ENCODE measurements at places on chromosomes 4 and X. TPM values are rescaled to one million over a fixed set of nuclear protein-coding genes. Genes with fewer than 3 reads are reported as not detected.

USP27X gene
- total RNA-seq, result not detected

IL3RA gene
- total RNA-seq, result 71.9 TPM

TGIF2LX gene
- total RNA-seq, result not detected

DNA sequence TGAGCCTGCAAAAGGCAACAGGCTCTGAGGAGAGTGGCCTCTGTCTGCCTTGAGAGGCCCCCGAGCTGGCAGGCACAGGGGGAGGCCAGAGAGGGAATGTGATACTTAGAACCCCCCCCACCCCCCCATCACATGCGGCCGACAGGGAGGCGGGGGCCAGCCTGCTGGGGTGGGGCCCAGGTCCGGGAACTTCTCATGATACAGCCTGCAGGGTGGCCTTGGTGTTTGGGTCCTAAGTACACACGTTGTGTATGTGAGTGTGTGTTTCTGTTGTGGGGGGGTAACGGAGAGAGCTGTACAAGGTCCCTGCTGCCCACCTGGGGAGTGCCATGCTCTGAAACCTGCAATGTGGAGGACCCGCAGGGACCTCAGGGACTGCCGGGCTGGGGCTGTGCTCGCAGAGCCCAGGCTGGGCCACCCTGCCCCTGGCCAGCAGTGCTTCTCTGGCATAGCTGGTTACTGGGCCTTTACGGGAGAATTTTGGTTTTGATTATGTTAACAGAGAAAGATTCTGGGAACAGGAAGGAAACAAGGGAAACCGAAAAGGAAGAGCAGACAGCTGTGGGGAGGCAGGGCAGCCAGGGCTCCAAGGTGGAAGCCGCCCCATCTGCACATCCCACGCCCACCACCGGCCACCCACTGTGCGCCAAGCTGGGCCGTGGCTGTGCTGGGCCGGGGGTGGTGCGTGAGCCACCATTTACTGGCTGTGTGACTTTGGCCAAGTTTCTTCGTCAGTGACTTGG is 19.9 kb downstream of the SH3BP2 start:
- no peak for DNase-seq

GRCh38 chr4:99696801-99697200 is 39.2 kb upstream of the C4orf54 start:
- DNase-seq, result no peak

DNA sequence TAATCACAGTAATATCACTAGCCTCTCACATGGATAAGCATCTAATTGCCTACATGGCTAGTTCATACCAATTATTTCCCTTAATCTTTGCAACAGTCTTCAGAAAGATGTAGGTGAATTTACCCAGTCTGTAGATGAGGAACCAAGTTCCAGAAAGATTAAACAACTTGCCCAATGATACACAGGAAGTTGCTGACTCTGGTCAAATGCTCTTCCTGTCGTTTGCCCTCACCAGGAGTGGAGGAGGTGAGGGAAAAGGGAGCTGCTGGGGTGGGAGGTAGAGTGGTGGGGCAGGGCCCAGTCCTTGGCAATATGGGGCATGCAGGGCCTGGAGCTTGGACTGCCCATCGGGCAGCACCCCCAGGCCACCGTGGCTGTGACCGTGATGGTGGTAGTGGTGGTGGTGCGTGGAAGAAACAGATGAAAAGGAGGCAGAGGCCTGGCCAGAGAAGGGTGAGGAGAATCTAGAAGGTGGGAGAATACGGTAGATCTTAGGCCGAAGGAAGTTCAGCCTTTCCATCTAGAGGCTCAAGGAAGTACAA is 2.3 kb upstream of the KDM5C start:
- no peak for DNase-seq

GRCh38 chr4:150080337-150080736 is 2.1 kb downstream of the DCLK2 start:
- no peak for DNase-seq

GRCh38 chr4:14078326-14078725 is 450.8 kb upstream of the BOD1L1 start:
- no peak for DNase-seq

- no peak for DNase-seq
Measured at GRCh38 chrX:136710325-136710951, 62.5 kb downstream of the CD40LG start.

GRCh38 chr4:83174844-83175414 is 60.4 kb upstream of the PLAC8 start:
- DNase-seq, result no peak

- no peak for DNase-seq
Measured at GRCh38 chr4:169115144-169115896, 105.3 kb upstream of the CBR4 start.

- no peak for DNase-seq
Measured at GRCh38 chr4:15755321-15756155, 22.6 kb upstream of the CD38 start.

DNA sequence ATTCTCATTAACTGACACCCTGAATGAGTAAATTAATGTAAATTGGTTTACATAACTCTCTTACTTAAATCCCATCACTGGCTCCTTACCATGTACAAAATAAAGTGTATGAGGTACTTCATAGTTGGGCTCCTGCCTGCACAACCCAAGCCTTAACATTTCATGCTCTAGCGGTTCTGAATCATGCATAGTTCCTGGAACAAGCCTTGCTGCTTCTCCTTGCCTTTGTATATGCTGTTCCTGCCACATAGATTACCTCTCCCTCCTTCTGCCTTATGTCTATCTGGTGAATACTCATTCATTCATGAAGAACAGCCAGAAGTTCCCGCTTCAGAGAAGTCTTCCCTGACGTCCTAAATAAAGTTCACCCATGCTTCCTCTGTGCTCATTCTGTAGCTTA is 594.7 kb downstream of the SMARCA1 start:
- no peak for DNase-seq

- no peak for DNase-seq
Measured at GRCh38 chrX:97616883-97617530, 733.3 kb downstream of the RPA4 start.

DNA sequence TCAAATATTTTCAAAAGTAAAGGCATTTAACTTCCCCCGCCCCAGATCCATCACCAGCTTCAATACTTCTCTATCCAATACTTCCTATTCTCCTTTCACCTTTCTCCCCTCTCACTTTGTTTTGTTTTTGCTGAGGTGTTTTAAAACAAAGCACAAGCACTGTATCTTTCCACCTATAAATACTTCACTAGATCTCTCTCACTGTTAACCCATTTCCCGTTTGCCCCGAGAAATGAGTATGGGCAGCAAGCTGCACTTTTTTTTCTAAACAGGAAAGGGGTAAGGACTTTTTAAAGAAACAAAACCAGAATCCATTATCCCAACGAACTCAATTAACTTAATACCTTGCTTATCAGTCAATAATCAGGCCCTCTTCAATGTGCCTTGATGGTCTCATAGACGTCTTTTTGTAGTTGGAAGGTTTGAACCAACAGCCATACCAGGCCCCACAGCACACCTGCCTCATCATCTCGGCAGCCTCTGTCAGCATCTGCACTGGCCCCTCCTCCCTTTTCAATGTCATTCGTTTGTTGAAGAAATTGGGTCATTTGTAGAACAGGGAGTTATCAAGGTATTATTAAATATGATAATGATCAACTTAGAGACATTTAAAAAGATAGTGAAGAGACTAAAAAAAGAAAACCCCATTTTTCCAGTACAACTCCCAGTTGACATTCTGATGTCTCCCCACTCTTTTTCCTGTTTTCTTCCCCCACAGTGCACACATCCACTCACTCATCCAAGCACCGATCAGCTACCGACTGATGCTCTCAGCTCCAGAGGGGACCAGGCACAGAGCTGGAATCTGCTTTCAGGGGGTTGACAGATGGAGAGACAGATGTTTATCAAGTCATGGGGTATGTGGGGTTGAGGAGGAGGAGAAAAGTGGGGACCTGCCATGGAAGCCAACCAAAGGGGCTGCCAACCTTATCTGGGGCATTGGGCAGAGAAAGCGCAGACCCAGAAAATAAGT is 25.8 kb downstream of the CRMP1 start:
- no peak for DNase-seq

DNA sequence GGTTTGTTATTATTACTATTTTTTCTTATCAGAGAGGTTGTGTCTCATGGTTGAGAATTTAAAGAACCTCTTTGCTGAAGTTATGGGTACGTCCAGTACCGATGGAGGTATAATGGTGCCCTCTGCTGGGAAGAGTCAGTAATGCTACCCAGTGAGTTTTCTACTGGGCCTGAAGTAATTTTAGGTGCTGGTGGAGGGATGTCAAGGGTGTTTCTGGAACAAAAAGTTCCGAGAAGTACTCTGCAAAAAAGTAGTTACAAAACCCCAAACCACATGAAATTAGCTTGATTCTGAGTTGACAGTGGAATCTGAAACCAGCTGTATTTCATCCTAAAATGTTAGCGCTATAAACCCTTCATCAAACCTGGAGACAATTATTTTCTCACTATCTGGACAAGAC is 102.5 kb upstream of the MID1 start:
- DNase-seq, result peak; percentile 79

DNA sequence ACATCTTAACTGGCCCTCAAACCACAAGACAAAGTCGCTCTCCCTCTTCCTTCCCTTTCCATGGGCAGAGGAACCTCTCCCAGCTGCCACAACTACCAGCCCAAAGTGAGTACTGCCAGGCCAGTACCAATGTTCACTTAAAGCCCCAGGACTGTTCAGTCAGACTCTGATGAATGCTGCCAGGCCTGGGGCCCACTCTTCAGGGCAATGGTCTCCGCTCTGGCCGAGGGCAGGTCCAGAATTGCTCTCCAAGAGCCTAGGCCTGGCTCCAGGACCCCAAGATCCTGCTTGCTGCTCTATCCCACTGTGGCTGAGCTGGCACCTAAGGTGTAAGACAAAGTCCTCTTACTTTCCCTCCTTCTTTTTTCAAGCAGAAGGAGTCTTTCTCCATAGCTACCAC is 790.9 kb downstream of the KLHL13 start:
- DNase-seq, result no peak

- no peak for DNase-seq
Measured at GRCh38 chrX:78712336-78712735, 35.2 kb upstream of the LPAR4 start.
